ENCODE measurements at places on chromosomes 12 and 14.
A peak's percentile ranks its signal among the peaks of the same experiment; 100 is the strongest.

DNA sequence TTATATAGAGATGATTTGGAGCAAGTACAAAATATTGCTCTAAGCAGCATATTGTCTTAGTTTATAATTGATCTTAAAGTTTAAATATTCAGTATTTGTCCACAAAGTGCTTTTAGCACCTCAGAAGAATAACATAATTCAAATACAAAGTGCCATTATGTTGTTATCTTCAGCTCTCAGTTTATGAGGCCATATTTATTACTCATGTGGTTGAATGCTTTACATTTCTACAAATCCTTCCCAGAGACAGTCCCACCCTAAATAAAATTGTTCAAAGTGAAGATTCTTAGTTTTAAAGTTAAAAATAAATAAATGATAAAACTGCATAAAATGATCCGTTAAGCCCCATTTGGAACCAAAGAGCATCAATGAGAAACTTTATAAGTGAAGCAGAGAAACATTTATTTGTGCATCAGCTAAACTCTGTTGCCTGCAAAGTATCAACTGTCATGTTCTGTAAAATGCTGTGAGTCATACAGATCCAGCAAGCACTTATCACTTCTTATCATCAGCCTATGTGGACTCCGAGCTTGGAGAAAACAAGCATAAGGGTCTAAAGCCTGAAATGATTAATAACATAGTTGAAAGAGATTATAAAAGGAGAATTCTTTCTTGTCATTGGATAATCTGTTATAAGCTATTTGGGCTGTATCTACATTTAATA is 218.9 kb downstream of the ADAMTS20 start:
- no peak for DNase-seq

DNA sequence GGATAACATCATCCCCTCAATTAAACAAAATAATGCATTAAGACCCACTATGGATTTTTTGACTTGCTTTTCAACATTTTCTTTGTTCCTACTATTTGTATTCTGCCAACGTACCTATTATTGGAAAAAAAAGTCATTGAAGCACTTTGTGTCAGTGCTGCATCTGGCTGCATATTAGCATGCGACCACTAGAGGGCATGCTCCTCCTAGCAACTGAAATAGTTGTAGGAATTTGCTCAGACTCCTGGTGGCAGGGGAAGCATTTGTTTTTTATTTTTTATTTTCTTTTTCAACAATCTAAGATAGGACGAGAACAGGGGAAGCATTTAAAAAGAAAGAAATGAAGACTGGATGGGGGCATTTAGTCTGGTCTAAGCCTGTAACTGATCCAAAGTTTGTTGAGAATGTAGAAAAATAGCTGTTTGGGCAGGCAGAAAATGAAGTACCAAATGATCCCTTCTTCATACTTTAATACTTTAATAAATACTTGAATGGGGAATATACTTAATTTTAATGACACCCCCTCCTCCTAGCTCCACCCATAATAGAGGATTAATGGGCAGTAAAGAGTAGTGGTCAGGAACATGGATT is 14.5 kb upstream of the CLEC4A start:
- peak; percentile 85 for DNase-seq

GRCh38 chr12:76450690-76451089 is 102.5 kb upstream of the BBS10 start:
- peak; percentile 81 for DNase-seq

DNA sequence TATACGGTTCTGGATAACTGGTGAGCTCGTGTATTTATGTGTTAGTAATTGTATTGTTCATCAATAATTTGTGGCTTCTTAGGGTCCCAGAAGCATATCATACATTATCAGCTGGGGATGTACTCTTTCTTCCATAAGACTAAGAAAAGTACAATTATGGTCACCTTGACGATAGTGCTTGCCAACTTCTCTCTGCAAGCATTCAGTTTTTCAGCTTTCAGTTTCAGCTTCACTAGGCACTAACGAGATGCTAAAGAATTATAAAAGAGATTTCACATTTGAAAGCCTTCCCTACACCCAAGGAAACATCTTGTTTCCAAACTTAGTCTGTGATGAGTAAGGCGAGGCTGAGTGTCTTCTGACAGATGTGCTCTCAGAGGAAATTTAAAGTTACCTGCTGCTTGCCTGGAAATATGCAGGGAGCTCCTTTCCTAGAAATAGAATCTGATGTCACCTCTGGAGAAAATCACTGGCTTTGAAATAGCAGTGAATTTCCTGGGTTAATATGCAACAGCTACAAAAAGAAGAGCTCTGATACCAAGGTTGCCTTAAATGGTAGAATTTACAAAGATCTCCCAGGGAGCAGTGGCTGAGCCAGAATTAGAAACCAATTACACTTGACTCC is 1419.9 kb upstream of the TMEM132C start:
- no peak for DNase-seq

DNA sequence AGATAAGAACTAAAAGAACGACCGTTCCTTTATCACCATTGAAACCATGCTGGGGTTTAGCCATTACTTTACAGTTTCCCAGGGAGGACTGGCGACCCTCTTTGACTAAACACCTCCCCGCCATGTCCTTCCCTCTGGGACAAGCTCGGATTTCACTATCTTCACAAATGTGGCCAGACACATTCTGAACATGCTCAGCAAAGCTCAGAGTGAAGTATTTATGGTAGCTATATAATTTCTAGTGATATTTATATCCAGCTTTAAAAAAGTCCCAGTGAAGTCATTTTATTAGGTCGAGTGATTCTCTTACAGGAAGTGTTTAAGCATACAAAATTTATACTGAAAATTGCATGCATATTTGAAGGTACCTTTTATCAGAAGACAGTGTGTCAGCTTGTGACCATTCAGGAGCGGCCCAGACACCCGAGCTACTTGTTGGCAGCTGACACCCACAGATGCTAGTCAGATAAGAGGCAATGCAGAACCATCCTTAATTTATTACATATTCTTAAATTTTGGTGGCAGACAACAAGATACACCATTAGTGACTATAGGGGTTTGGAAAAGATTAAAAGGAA is 36.8 kb downstream of the NIN start:
- no peak for DNase-seq

- DNase-seq: peak; percentile 68
These were observed 27.2 kb downstream of the NGB start for GRCh38 chr14:77243853-77244252.

Data from inflammatory macrophage (primary cell).